Stimulated activated CD8-positive, alpha-beta memory T cell treated with anti-CD3 and anti-CD28 coated beads, Interleukin-15, amount 100 ng/mL, for 48 hours (primary cell): ENCODE measurements at places on chromosomes 4 and X.

- DNase-seq: no peak
These were observed 219.0 kb upstream of the EMCN start for GRCh38 chr4:100736641-100737451.

GRCh38 chr4:64359489-64359888, 49.8 kb downstream of the TECRL start:
- DNase-seq: no peak

GRCh38 chrX:77422891-77423648, 24.1 kb upstream of the FGF16 start:
- DNase-seq: no peak

GRCh38 chr4:182555997-182556418, 312.8 kb downstream of the TENM3 start:
- no peak for DNase-seq

- DNase-seq: no peak
These were observed 88.9 kb upstream of the CLDN34 start for GRCh38 chrX:9878146-9878820.

- DNase-seq: no peak
These were observed 93.1 kb downstream of the PCDH19 start for GRCh38 chrX:100316987-100317386.

GRCh38 chr4:119570401-119570800, 58.2 kb downstream of the PDE5A start:
- no peak for DNase-seq

- DNase-seq: no peak
These were observed 12.5 kb upstream of the HSFX4 start for GRCh38 chrX:149916745-149917392.

GRCh38 chr4:110005461-110006056, 92.9 kb downstream of the EGF start:
- DNase-seq: no peak

- no peak for DNase-seq
These were observed 261.7 kb upstream of the FAM241A start for GRCh38 chr4:111883557-111883999.

- DNase-seq: no peak
These were observed 253.7 kb upstream of the DIAPH2 start for GRCh38 chrX:96430756-96431455.

DNA sequence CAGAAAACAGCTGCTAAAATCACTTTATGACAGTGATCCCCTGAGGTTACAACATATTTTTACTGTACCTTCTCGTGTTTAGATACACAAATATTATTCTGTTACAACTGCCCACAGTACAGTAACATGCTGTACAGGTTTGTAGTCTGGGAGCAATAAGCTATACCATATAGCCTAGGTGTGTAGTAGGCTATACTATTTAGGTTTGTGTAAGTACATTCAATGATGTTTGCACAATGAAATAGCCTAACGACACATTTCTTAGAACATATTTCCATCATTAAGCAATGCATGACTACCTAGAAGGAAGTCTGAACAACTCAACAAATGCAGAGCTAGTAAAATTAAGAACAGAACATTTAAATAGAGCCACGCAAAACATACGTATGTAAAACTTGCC, 112.7 kb downstream of the ZAR1 start:
- DNase-seq: no peak

- DNase-seq: no peak
These were observed 66.1 kb downstream of the RBMX2 start for GRCh38 chrX:130467936-130468335.

GRCh38 chr4:125262079-125262478, 52.7 kb upstream of the FAT4 start:
- DNase-seq: no peak

DNA sequence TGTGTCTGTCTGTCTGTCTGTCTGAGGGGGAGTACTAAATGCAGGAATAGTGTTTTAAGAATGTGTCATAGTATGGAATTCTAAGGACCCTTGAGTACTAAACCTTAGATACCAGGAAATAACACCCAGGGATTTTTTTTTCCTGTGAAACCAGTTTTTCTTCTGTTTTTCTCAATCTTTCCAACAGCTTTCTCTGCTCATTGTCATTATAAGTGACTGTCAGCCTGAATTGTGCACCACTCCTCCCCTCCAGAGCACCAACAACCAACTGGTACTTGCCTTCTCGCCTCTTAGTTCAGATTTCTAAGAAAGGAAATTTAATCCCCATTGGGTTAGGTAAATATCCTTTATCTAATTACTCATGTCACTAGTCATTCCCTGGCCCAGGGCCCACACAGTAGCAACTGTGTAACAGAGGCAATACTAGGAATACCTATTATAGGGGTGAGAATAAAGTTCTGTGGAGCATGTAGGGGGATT, 320.6 kb downstream of the ADGRL3 start:
- DNase-seq: no peak

DNA sequence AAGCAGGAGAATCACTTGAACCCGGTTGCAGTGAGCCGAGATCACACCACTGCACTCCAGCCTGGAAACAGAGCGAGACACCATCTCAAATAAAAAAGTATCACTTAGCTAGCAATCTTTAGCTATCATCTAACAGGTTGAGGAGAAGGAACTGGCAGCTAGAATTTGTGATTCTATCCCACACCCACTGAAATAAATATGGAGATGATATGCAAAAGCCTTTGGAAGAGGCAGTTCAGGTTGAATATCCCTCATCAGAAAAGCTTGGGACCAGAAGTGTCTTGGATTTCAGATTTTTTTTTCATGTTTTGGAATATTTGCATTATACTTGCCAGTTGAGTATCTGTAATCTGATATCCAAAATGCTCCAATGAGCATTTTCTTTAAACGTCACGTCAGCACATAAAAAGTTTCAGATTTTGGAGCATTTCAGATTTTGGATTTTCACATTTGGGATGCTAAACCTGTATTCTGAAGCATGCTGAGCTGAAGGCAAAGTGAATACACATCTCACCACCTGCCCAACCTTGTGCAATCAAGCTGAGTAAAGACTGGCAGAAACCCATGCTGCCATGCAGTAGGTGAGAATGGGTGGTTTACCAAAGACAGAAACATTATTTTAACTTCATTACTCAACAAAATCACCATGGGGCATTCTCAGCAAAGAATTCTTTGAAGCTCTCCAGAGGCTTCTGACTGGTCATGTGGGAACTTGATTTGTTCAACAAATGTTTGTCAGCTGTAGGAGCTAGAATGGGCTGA, 159.3 kb downstream of the SH3KBP1 start:
- no peak for DNase-seq

DNA sequence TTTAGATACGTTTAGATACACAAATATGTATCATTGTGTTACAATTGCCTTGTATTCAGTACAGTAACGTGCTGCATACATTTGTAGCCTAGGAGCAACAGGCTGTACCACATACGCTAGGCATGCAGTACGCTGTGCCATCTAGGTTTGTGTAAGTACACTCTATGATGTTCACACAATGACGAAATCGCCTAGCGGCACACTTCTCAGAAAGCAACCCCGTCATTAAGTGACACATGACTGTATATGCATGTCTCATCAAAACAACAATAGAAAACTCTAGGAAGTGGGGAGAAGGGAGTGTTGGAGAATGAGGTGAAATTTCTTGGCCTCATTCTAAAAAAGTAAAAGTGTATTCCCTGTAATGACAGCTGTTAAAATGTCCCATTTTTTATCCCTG, 32.7 kb downstream of the CCDC149 start:
- DNase-seq: no peak

DNA sequence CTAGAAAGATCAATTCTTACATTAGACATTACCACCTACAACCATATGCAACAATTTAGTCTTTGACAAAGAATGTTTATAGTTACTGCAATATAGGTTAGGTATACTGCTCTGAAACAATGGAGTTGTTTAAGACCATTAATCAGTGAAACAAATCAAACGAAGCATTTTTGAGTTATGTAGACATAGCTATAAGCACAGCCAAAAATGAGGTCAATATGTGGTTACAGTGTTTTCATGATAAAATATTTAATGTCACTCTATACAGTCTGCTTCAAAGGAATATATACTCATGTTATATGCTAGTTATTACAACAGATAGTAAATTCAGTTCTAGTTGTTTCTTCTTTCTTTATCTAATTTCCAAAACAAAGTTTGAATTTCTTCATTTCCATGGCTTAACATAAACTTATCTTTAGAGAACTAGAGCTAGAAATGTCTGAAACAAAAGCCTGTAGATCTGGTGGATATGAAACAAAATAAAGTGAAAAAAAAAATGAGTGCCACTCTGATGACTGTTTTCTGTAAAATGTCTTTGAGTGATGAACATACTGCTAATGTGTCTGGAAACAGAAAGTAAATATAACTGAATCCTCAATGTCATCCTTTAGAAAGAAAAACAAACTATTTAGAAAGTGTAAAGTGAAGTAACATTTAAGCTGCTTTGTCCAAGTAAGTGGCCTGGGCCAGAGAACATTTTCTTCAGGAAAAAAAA, 809.0 kb downstream of the FAT4 start:
- no peak for DNase-seq

DNA sequence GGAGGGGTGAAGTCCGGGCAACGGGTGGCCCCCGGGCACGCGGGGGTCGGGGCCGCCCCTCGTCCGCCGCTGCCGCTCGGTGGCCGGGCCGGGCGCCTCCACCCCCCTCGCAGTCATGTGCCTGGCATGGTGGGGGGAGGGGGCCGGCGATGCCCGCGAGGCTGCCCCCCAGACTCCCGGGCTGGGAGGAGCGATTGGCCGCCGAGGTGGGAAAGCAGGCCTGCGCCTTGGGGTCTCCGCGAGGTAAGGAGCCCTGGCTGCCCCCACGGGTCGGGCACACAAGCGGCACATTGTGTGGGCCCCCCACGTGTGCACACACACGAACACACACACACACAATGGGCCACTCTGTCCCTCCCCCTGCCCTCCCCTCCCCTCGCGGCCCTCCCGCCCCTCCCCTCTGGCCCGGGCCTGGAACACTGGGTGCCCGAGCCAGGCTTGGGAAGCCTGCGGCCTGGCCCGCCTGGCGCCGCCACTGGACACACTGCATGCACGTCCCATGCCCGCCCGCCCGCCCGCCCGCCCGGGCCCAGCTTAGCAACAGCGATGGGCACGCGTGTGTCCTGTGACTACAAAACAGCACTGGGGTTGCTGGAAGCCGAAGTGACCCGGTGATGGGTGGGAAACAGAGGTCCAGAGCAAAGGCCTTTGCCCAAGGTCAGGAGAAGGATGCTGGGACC, 1.3 kb downstream of the SLC6A8 start:
- no peak for DNase-seq

GRCh38 chr4:84931961-84932360, 34.5 kb downstream of the WDFY3 start:
- DNase-seq: no peak

DNA sequence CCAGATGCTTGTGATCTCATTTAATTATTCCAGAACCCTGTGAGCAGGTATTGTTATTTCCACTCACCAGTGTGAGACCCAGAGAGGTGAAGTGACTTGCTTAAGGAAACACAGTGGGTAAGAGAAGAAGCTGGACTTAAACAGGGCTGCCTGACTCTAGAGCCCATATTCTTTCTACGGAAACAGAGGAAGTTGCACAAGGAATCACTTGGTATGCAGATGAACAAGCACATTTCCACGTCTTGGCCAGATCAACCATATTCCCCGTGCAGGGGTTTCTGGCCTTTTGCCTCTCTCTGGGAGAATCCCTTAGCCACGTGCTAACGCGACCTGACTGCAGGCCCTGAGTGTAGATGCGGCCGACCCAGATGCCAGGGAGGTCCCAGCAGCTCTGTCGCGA, 195.5 kb upstream of the ATP6AP2 start:
- no peak for DNase-seq

DNA sequence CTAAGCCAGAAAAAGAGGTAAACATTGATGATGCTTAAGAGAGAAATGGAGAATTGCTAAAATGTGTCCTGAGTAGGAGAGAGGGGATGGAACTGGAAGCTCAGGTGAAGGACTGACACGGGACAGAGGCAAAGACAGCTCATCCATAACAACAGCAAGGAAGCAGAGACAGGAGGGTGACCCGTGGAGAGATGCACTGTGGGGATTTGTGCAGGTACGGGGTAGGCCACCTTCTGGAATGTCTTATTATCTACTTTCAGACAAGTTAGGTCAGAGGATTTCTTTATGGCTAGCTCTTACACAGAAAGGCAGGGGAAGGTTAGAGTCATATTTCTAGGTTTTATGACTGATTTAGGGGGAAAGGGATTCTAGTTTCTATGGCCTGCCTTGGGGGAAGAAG, 31.7 kb downstream of the RXFP1 start:
- no peak for DNase-seq

- DNase-seq: no peak
These were observed 78.3 kb downstream of the CLDN22 start for GRCh38 chr4:183241721-183242151.

GRCh38 chr4:85776579-85776978, 301.6 kb downstream of the ARHGAP24 start:
- DNase-seq: no peak

DNA sequence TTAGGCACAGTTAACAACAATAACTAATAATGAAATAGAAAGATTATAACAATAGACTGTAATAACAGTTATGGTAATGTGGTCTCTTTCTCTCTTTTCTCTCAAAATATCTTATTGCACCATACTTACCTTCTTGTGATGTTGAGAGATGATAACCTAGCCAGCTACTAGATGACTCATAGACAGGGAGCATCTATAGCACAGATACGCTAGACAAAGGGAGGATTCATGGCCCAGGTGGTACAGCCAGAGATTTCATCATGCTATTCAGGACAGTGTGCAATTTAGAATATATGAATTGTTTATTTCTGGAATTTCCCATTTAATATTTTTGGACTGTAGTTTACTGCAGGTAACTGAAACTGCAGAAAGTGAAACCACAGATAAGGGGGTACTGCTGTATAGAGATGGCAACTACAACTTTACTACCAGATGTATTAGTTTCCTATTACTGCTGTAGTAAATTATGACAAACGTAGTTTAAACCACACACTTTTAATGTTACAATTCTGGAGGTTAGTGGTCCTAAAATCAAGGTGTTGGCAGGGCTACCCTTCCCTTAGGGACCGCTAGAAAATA, 41.8 kb upstream of the MAGED1 start:
- DNase-seq: no peak

GRCh38 chr4:169383724-169384123, 113.0 kb upstream of the SH3RF1 start:
- DNase-seq: no peak

- DNase-seq: no peak
These were observed 55.7 kb downstream of the MSX1 start for GRCh38 chr4:4914965-4915845.

DNA sequence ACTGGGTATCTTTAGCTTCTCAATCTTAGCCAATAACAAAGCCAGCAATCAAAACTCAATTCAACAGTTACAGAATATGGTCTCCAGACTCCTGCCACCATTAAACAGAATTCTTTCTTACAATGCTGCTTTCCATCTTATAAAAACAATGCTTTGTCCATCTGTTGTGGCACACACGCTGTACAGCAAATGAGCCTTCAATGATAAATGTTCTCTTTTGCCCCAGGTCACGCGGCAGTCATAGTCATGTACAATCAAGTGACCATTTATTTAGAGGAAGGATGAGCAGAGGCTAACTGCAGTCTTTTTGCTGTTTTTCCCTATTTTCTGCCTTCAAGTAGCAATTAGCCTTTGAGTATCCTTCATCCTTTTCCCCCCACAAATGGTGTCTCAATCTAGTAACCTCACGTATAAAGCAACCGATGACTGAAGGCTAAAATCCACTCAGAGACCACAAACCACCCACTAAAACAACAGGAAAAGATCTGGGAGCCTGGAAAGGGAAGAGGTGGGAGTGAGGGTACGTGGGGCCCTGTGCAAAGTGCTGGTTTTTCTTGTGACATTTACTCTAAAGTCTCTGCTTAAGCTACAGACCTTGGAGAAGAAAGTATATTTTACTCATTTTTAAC, 24.4 kb downstream of the TRIM2 start:
- no peak for DNase-seq

GRCh38 chr4:113851816-113852215, 90.3 kb upstream of the CAMK2D start:
- DNase-seq: no peak

GRCh38 chr4:85102606-85103005, 136.1 kb upstream of the WDFY3 start:
- DNase-seq: no peak
